ENCODE measurements at places on chromosomes 7 and 10.
A peak's percentile ranks its signal among the peaks of the same experiment; 100 is the strongest.

DNA sequence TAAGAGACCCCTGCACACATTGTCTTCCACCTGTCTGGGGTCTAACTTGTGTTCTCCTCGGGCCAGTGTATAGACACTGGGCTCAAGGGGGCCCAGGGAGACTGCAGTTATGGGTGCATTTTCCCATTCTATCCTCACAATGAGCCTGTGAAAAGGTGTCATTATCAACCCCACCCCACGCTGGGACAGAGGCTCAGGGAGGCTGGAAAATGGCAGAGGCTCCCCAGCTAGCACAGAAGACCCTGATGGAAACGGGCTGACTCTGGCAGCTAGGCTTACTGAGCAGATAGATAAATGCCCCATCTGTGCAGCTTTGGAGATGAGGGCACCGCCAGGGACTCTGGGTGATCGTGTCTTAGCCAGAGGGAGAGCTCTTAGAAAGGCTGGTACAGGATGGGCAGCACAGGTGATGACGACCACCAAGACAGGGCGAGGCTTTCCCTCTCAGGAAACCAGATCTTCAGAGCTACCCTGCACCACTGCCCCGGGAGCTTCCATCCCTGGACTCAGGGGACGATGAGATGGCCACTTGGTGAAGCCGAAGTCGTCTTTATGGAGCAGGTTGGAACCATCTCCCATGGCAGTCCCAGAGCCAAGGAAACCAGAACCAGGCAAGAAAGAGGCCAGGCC is 58.2 kb upstream of the CHST15 start:
- no peak for DNase-seq

GRCh38 chr10:6300106-6300783 is 97.5 kb downstream of the PFKFB3 start:
- no peak for DNase-seq

GRCh38 chr10:130403153-130404075 is 267.2 kb downstream of the GLRX3 start:
- DNase-seq: peak; percentile 68

DNA sequence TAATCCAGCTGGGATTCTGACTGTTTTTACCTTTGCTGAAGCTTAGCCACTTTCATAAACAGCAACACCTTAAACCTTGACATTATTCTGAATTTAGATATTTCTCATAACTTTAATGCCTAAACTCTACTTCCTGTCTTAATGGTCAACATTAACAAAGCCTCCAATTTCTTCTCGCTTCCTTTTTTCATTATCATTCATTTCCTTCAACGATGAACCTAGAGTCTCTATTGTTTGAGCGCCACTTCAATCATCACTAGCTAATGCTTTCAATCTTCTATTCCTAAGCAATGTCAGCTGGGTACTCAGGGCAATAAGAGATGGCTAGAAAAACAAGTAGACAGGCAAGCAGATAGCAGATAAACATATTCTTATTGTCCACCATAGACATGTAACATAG is 96.6 kb upstream of the TMEM196 start:
- no peak for DNase-seq

DNA sequence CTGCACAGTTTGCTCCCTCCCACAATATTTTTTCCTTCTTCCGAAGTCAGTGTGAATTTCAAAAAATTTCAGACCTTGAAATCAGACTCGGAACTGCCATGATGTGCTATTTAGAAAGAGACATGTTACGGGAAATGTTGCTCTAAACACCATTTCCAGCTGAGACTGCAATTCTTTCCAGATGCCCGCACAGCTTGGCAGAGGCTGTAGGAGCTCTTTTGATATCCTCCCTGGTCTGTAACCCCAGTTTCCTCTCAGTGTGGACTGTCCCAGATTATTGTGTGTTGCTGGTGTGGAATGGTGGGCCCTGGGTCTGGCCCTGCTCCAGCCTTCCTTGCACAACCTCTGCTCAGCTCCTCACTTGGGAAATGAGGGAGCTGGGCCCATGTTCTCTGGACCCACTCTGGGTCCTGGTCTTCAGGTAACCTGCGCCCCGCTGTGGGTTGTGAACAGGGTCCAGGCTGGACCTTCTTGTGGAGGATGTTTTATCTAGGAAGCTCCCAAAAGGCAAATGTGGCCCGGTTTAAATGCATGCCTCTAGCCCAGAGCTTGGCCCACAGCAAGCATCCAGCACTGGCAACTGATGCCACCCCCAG is 172.8 kb upstream of the CXCL12 start:
- DNase-seq: no peak

GRCh38 chr10:25023278-25023677 is 6.9 kb downstream of the THNSL1 start:
- no peak for DNase-seq

DNA sequence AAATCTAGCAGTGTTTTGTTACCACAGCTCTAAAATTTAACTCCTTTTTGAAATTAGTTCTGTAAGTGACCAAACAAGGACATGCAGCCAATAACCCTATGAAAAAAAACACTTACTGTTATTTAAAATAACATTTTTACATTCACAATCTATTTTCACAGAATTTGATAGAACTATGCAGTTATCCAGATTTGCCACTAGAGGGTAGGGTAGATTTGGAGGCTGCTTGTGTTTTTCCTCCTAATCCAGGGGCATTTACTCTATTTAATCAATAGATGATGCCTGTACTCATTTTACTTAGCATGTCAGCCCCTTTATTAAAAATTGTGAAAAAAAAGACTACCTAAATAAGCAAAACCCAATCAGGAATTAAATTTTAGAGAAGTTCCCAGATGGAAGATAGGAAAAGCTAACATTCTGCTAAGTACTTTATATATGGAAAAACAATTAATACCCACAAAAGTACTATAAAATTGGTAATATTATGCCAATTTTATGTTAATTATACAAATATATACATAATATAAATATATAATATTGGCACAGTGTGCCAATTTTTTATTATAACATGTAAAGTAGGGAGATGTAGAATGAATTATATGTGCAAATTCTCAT is 18.1 kb upstream of the LIPK start:
- DNase-seq: no peak

DNA sequence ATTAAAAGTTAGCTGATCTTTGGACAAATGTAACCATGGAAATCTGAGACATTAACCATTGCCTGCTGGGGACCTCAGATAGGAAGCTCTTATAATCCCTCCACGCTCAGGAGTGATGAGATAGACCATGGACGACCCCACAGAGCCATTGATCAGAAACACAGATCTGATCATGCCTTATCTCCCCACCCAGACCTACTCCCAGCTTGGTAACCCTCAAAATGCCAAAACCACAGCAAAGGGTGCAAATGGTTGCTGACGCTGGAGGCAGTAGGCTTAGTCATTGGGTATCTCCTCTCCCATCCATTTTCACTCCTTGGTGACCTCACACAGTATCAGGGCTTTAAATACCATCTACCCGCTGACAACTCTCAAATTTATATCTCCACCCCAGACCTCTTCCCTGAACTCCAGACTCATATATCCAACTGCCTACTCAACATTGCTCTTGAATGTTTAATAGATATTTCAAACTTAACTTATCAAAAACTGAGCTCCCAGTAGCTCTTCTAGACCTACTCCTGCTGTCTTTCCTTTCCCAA is 60.8 kb downstream of the CRTAC1 start:
- DNase-seq: no peak

- no peak for DNase-seq
These were observed 14.7 kb downstream of the FKBP6 start for GRCh38 chr7:73342645-73343044.
